Effector CD8-positive, alpha-beta T cell (primary cell): ENCODE measurements at places on chromosomes 2 and 18.

DNA sequence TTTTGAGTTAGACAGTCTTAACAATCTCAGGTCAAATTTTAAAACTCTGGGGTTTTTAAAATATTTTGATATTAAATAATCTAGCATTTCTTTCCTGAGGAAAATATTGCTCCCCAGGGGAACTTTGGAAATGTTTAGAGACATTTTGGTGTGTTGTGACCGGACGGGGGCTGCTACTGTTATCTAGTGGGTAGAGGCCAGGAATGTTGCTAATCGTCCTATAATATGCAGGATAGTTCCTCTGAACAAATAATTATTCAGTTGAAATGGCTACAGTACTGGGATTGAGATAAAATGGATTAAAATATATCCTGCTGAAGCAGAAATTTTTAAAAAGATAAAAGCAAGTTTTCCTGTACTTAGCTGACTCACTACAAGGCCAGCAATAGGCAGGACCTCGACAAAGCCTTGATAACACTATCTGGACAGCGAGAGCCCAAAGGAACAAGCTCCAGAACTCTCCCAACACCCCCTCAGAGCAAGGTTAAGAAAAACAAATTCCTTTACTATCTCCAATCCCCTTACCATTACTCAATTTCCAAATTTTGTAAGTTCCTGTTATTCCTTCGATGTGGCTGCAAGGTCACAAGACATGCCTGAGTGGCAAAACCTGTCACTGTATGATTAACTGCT lies 1407.4 kb downstream of the SUCLG1 start:
- no peak for DNase-seq

DNA sequence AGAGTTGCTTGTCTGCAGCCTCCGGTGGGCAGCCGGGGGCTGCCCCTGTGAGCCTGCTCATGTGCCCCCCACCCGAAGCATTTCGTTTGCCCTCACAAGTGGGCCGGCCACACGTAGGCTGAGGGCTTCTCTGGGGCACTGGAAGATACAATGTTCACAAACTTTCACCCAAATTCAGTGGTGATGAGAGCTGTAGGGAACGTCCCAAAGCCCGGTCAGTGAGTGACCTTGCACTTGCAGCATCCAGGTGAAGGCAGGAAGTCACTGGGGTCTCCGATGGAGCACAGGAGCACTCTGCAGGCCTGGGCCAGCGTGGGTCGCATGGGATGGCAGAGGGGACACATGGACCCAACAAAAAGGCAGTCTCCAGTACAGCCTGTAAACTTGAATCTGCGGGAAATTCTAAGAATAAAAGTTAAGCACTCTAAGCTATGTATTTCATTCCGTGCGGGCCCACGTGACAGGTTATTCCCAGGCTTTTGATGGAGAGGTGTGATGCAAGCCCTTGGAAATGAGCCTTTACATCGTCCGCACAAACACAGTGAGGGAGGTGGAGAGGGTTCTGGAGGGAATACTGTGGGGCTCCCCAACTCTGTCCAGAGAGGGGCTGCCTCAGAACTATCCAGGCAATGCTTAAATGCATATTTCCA lies 42.5 kb downstream of the CNGA3 start:
- DNase-seq = no peak

GRCh38 chr18:23932385-23933067 lies 82.0 kb upstream of the TTC39C start:
- no peak for DNase-seq

- no peak for DNase-seq
Observed at GRCh38 chr18:4544142-4544541, 89.0 kb upstream of the DLGAP1 start.

GRCh38 chr2:60540074-60540473 lies 13.4 kb downstream of the BCL11A start:
- DNase-seq = no peak

DNA sequence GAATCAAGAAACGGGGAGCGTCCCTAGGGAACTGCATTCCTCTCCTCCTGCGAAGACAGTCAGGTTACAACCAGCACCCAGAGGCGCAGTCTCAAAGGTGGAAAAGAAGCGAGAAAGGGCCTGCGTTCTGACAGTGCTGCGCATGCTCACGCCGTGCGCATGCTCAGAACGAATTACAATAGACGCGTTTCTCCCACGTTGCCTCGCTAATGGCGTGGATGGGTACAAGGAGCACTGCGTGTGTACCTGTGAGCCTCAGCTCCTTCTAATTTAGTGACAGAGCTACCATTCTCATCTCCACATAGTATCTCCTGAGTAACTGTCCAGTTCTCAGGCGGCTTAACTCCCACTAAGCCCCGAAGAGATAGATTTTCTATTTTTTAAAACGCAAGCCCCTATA lies 448.8 kb downstream of the TXNL1 start:
- DNase-seq = no peak

DNA sequence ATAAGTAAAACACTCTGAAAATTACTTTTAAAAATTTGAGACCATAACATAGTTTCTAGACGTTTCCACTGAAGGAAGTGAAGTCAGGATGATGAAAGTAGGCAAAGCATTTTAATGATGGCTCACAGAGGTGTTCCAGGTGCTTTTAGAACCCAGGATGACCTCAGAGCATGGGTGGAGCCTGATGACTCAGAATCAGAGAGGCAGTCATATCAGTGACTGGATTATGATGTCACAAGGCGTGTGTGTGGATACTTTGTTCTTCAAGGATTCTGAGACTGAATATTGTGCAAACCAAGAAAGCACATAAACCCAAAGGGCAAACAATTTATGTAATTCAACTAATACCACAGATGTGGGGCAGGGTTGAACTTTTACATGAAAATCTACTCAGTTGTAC lies 208.0 kb upstream of the FBXO11 start:
- DNase-seq = no peak

DNA sequence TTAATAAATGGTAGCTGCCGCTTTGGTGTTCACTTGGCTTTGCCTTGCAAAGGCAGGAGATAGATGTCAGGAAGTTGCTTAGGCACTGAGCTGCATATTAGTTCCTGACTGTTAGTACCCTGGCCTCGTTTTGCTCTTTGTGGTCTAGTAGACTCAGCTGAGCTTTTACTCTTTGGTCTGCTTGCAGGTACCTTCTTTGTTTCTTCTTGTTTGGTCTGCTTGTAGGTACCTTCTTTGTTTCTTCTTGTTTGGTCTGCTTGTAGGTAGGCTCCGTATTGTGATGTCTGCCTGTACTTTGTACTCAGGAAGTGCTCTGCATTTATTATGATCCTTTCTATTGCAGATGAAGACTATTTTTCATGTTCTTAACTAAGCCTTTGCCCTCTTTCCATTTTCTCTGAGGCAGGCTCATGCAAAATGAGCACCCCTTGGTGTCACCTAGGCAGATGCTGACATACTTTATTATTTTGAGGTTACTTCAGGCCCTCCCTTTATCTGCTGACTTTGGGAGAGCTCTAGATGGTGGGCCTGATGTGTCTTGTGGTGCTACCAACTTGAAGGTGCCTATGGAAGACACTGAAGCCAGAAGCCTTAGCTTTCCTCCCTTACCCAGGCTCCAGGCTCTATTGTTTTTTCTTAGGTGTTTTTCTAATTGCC lies 6.0 kb downstream of the RPIA start:
- DNase-seq = no peak

GRCh38 chr2:169491378-169491777 lies 12.1 kb downstream of the BBS5 start:
- DNase-seq = no peak

GRCh38 chr2:144215207-144215606 lies 304.7 kb downstream of the ZEB2 start:
- no peak for DNase-seq

GRCh38 chr2:38601463-38602135 lies 1.1 kb downstream of the HNRNPLL start:
- DNase-seq = no peak

GRCh38 chr2:208017721-208018120 lies 7.6 kb downstream of the PLEKHM3 start:
- no peak for DNase-seq

GRCh38 chr2:82237994-82238662 lies 1933.6 kb upstream of the LRRTM1 start:
- no peak for DNase-seq

DNA sequence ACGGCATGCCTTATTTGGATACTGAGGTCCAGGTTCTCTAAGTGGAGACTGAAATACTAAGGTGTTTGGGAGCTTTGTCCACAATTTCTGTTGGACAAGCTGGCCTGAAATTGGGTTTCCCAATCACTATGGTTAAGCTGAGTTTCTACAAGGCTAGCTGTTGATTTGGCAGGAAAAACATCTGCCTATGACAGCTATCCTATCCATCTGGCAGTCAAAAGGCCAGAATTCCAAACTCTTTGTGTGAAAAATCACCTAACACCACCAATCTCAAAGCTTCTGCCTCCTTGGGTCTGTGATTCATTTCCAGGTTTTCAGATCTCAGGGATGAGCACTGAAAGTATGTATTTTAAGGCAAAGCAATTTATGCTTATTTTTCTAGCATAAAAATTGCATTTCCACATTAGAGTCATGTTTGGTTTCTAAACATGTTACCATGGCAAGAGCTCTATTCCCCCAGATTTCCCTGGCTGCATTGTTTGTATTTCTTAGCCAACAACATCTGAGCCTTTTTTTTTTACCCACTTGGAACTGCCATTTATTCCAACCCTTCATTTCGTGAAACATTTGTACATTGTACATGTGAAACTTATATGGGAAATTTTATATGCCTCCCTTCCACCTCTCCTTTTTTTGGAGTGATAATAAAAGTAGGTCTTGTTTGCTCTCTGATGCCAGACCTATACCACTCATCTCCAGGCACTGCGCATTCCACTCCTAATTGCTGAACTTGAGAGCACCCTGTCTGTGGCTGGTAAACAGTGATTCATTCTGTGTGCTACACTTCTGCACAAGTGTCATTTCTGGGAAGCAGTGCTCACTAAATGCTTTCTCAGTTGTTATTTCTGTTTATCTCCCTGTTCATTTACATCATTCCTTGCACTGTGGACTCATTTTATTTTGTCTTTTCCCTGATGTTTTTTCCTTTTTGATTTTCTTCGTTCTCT lies 15.9 kb upstream of the CCDC85A start:
- DNase-seq = no peak

DNA sequence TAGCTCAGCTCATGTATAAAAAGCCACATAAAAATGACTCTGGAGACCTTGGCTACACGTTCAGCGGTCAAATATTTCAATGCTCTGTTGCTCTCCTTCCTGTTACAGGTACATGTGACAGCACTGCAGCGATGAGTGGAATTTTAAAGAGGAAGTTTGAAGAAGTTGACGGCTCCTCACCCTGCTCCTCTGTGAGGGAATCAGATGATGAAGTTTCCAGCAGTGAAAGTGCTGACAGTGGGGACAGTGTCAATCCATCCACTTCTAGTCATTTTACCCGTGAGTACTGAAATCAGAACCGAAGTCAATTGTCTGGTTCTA lies 125.4 kb downstream of the CSRNP3 start:
- DNase-seq = no peak

DNA sequence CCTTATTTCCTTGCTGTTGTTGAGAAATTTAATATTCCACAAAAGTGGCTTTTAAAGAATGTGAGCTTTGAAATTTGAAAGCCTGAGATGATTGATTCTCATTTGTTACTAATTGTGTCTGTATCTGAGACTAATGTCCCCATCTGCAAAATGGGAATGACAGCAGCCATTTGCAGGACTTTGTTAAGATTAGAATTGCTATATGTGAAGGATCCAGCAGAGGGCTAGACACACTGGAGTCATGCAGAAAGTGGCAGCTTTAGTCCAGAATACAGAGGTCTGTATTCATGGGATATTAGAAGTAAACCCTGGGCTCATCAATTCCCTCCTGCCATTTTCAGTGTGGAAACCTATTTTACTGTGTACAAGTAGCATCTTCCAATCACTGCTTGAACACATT lies 296.5 kb upstream of the GYPC start:
- DNase-seq = no peak

GRCh38 chr2:189164746-189165145 lies 14.8 kb downstream of the COL5A2 start:
- no peak for DNase-seq

GRCh38 chr2:144472911-144473310 lies 47.0 kb downstream of the ZEB2 start:
- no peak for DNase-seq

GRCh38 chr2:138827426-138828054 lies 47.4 kb upstream of the NXPH2 start:
- DNase-seq = no peak

- no peak for DNase-seq
Observed at GRCh38 chr2:55976681-55977080, 53.1 kb upstream of the EFEMP1 start.

GRCh38 chr2:114231921-114232320 lies 210.5 kb upstream of the DPP10 start:
- DNase-seq = no peak

- DNase-seq = no peak
Observed at GRCh38 chr2:134790487-134790886, 47.9 kb upstream of the ACMSD start.

GRCh38 chr18:57094175-57094574 lies 52.7 kb upstream of the BOD1L2 start:
- no peak for DNase-seq

DNA sequence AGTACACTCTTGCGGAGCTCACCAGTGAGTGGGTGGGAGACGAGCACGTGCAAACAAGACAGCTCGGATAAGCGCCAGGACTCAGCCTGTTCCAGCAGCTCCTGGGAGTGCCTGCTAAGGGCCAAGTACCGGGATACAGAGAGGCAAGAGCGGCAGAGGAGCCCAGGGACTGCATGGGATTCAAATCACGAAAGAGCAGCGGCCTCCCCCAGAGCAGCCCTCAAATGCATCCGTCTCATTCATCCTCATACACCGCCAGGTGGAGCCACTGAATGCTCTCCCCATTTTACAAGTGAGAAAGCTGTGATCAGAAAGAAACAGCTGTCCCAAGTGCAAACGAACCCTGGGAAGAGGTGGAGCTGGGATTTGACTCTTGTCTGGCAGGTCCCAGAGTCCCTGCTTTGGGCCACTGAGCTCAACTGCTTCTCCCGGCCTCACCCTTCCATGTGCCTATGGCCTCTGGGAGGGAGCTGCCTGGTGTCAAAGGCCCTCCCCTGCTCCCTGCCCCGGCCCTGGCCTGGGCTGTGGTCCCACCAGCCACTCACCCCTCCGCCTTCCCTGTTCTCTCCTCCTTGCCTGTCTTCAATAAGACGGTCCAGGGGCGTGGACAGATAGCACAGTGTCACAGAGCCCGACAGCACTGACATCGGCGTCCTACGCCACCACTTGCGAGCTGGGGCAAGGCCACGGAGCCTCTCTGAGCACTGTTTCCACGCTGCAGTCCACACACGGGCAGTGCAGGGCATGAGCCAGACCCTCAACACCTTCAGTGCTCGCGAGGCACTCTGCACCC lies 72.8 kb upstream of the TAF1B start:
- DNase-seq = no peak

DNA sequence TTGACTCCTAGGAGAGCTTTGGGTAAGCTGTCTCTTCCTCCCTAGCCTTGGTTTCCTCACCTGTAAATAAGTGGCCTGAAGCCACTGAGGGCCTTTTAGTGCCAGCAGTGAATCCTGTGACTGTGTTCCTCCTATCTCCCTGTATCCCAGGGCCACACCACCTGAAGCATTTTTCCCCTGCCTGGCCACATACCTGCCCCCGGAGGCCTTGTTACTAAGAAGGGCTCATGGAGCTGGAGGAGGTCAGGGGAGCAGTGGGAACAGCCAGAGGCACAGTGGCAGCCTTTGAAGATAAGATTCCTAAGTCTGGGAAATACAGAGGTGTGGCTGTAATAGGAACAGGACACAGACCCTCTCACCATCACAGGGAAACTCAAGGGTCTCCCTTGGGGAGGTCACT lies 162.4 kb downstream of the SMAD7 start:
- DNase-seq = no peak

- no peak for DNase-seq
Observed at GRCh38 chr18:75116809-75117208, 92.1 kb downstream of the PTGR3 start.
